T-cell (primary cell): ENCODE measurements at places on chromosomes 3 and 15. TPM values are rescaled to one million over a fixed set of nuclear protein-coding genes. Genes with fewer than 3 reads are reported as not detected.
A peak's percentile ranks its signal among the peaks of the same experiment; 100 is the strongest.

DNA sequence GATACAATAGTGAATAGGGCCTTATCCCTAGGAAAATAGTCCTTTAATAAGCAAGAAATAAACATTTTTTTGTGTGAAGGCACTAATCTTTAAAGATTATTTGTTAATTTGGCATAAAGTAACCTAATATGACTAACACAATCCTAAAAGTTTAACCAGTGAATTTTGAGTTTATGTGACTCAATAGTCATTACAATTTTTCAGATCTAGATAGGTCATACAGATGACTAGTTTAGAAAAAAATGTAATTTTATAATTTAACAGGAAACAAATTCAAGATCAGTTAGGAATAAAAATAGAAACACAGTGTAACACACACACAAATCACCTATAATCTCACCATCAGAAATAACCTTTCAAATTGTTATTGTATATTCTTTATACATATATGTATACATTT is 620.7 kb upstream of the ALCAM start:
- no peak overlapping the region for H3K27ac ChIP-seq
- H3K36me3 ChIP-seq = no peaks in the 10 kb centered on the region
- H3K4me1 ChIP-seq = no peaks in the 10 kb centered on the region
- H3K27me3 ChIP-seq = no peaks in the 10 kb centered on the region
- no peak for DNase-seq

DNA sequence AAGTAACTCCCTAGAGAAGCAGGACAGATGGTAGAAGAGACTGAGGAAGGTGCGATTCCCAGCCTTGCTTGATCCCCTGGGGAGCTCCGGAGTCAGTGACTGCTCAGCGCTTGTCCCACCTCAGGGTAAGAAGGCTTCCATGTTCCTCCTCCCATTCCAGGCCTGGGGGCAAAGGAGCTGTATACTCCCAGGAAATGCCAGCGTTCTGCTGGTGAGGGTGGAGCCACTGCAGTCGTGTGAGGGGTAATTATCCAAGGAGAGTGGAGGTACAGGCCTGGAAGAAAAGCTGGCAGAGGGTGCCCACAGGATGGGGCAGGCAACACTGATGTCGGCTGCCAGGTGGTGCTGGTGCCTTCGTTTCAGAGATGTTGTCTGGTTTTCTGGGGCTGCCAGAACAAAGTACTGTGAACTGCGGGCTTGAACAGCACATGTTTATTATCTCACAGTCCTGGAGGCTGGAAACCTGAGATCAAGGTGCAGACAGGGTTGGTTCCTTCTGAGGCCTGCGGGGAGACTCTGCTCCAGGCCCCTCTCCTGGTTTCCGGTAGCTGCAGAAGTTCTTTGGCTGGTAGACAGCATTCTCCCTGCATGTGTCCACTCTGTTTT is 12.1 kb upstream of the APBA2 start:
- H3K27ac ChIP-seq = no peak overlapping the region
- DNase-seq = peak; percentile 35
- H3K4me3 ChIP-seq = no peak overlapping the region
- H3K36me3 ChIP-seq = no peaks in the 10 kb centered on the region

GRCh38 chr3:9079676-9080075 is 116.4 kb upstream of the RAD18 start:
- no peak overlapping the region for H3K4me3 ChIP-seq
- DNase-seq = no peak
- H3K27me3 ChIP-seq = no peaks in the 10 kb centered on the region
- no peak overlapping the region for H3K27ac ChIP-seq
- H3K4me1 ChIP-seq = no peaks in the 10 kb centered on the region
- H3K36me3 ChIP-seq = no peaks in the 10 kb centered on the region

DNA sequence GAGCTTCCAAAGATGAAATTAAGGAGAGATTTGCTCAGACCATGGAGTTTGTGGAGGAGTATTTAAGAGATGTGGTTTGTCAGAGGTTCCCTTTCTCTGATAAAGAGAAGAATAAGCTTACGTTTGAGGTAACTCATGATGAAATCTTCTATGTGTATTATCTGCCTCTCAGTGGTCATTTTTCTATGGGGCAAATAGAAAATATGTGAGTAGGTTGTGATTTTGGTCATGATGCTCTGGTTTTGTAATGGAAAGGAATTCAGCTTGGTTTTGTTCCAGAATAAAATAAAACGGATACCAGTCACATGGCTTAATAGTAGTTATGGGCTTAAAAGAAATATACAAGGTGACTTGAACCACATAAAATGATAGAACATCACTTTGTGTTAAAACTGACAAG is 181.1 kb downstream of the ITPR1 start:
- no peaks in the 10 kb centered on the region for H3K36me3 ChIP-seq
- H3K27ac ChIP-seq = no peak overlapping the region
- no peaks in the 10 kb centered on the region for H3K4me1 ChIP-seq
- no peak overlapping the region for H3K4me3 ChIP-seq

- no peaks in the 10 kb centered on the region for H3K36me3 ChIP-seq
- H3K27ac ChIP-seq = no peak overlapping the region
- no peaks in the 10 kb centered on the region for H3K4me1 ChIP-seq
- H3K27me3 ChIP-seq = no peaks in the 10 kb centered on the region
- no peak overlapping the region for H3K4me3 ChIP-seq
These were observed 98.1 kb downstream of the SSR3 start for GRCh38 chr3:156456771-156457224.

- no peak for DNase-seq
- H3K27me3 ChIP-seq = no peaks in the 10 kb centered on the region
- H3K36me3 ChIP-seq = peaks cover 4% of the 10 kb centered on the region
- peak overlapping the region; percentile 74 for H3K4me3 ChIP-seq
- peaks cover 9% of the 10 kb centered on the region for H3K4me1 ChIP-seq
These were observed 900 bp upstream of the HYAL3 start for GRCh38 chr3:50299929-50300680.

Gene CIP2A
- 4.5 TPM for total RNA-seq

Gene FOXL2NB
- not detected for total RNA-seq

GRCh38 chr3:123993818-123994217 is 1.9 kb upstream of the ROPN1 start:
- H3K27me3 ChIP-seq = peaks cover 10% of the 10 kb centered on the region
- H3K4me3 ChIP-seq = no peak overlapping the region
- H3K27ac ChIP-seq = no peak overlapping the region
- DNase-seq = no peak
- no peaks in the 10 kb centered on the region for H3K36me3 ChIP-seq
- H3K4me1 ChIP-seq = no peaks in the 10 kb centered on the region

DNA sequence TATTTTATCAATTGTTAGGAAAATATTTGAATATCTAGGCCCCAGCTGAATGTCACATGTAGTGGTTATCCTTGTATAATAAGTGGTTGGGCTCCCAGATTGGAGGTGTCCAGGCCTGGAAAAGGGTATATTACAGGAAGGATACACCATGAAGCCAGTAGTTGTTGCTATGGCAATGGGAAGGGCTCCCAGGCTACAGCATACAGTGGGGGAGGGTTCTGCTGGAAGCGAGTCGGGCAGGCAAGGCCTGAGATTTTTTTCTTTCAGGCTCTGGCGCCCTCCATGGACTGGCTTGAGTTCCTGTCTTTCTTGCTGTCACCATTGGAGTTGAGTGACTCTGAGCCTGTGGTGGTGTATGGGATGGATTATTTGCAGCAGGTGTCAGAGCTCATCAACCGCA is 8.9 kb downstream of the ECE2 start:
- peaks cover 25% of the 10 kb centered on the region for H3K27me3 ChIP-seq
- H3K4me3 ChIP-seq = no peak overlapping the region
- no peaks in the 10 kb centered on the region for H3K36me3 ChIP-seq
- no peak for DNase-seq
- no peaks in the 10 kb centered on the region for H3K4me1 ChIP-seq

Gene C3orf20
- total RNA-seq = 0.82 TPM

Gene CAMK1
- total RNA-seq = 1.4 TPM

GRCh38 chr15:67824976-67825880 is at the start of gene SKOR1:
TSS of gene SKOR1 (plus strand) at chr15:67825509. CDS start at chr15:67825603, 94 bp downstream.
- H3K4me3 ChIP-seq = peak within 1 kb of the TSS; percentile 66
- DNase-seq = no peak
- H3K36me3 ChIP-seq = no peaks in the 10 kb centered on the region
- H3K27ac ChIP-seq = no peak within 1 kb of the TSS

Gene CHL1
- 0.46 TPM for total RNA-seq

Gene LRRC3B
- not detected for total RNA-seq
